ENCODE measurements at places on chromosomes 12 and 14.
A peak's percentile ranks its signal among the peaks of the same experiment; 100 is the strongest.

GRCh38 chr12:49874142-49874897 lies 29.4 kb downstream of the FAIM2 start:
- no peak for DNase-seq

DNA sequence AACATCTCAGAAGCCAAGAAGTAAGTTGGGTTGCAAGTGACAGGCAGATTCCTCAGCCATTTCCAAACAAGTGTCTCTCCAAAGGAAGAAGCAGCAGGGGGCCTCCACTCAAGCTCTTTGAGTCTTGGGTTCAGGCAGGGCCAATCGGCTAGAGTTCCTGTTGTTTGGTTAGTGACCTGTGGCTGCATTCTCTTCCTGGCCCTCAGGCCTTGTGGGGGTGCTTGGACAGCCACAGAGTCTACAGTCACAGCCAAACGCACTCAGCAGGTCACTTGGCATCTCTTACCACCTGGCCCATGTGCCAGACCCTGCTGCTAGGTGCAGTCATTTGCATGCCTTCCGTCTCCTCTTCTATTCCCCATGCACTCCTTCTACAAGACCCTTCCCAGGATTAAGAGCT lies 353.9 kb downstream of the GRIN2B start:
- no peak for DNase-seq

- DNase-seq, result no peak
These were observed 68.0 kb downstream of the PDE3A start for GRCh38 chr12:20436316-20436715.

DNA sequence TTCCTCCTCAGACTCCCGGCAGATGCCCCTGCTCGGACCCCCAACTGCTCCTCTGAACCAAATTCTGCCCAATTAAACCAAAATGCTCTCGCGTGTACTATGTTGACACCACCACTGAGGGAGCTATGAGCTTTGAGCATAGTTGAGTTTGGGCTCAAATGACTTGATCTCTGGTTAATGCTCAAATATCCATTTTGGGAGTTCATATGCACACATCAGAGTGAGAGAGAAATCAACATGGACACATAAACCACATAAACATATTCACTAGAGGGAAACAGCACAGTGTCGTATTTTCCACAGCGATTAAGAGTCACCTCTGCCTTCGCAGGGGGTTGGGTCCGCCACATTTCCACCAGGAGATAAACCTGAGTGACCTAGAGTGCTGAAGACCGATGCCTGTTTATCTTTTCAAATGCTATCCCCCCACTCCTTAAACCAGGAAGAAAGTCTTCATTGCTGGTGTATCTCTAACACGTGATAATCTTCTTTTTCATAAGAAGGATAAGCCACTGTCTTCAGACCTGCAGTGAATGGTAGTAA lies 59.4 kb upstream of the FOXN3 start:
- no peak for DNase-seq

GRCh38 chr14:91482263-91483013 lies 27.7 kb downstream of the PPP4R3A start:
- no peak for DNase-seq

GRCh38 chr14:75647640-75648039 lies 13.0 kb downstream of the ERG28 start:
- no peak for DNase-seq

GRCh38 chr12:25249931-25250738 lies 594 bp downstream of the KRAS start:
- DNase-seq, result no peak

GRCh38 chr12:31000751-31001150 lies 72.9 kb upstream of the DDX11 start:
- no peak for DNase-seq

- no peak for DNase-seq
These were observed 6.8 kb downstream of the ARL6IP4 start for GRCh38 chr12:122987086-122987951.

- peak; percentile 41 for DNase-seq
These were observed 63.6 kb upstream of the DLK1 start for GRCh38 chr14:100662879-100663760.

DNA sequence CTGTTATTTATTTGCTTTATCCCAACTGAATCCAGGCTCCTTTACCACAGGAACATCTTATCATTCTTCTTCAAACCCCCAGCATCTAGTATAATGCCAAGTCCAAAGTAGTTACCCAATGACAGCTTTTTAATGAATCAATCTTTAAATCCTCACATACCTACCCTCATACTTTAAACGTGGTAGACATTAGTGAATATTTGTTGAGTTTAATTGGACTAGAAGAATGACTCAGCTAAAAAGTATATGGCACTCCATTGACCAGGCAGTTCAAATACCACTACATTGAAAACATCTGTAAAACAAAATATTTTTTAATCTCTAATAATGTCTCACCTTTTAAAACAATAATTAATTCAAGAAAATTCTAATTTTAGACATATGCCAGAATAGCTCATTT lies 98.1 kb downstream of the ZFC3H1 start:
- DNase-seq, result no peak

DNA sequence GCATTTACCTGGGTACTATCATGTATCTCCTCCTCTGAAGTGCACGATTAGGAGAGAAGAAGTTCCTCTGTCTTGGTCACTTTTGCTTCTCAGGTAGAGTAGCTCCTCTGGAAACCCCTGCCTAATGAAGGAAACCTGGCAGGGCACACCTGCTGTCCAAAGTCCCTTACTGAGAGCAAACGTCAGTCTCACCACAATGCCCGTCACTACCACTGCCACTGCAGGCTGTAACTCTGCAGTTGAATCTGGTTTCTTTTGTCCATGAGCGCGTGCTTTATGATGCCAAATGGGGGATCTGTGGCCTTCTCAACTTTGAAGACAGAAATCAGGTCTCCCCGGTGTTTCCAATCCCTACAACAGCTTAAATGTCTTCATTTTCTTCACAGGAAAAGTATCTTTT lies 1068.6 kb downstream of the BCL11B start:
- DNase-seq, result no peak

DNA sequence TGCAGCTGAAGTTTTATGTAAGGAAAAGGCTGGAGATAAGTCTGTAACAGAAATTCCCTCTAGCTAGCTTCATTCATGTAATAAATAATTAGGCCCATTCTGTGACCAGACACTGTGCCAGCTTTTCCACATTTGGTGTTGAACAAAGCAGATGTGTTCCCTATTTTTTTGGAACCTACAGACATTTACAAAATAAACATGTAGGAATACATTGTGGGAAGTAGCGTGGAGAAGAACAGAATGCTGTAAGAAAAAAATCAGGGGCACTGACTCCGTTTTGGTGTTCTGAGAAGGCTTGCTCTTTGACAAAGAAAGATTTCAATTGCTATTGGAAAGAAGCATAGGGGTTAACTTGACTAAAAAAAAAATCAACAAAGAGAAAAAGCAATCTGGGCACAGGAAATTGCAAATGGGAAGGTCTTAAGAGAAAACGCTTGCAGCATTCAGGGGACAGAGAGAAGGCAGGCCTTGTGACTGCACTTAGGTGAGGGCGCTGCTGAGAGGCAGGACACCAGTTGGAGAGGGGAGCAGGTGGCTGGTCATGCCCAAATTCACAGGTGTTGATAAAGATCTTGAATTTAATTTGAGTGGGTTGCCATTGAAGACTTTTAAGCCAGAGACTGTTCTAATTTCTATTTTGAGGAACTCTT lies 4.0 kb downstream of the FAR2 start:
- DNase-seq, result no peak

GRCh38 chr12:108268397-108268796 lies 70.7 kb downstream of the CMKLR1 start:
- no peak for DNase-seq

- DNase-seq, result no peak
These were observed 565.8 kb upstream of the ATP2B1 start for GRCh38 chr12:90274407-90274806.

- DNase-seq, result no peak
These were observed 93.6 kb downstream of the PHETA1 start for GRCh38 chr12:111275308-111275707.

DNA sequence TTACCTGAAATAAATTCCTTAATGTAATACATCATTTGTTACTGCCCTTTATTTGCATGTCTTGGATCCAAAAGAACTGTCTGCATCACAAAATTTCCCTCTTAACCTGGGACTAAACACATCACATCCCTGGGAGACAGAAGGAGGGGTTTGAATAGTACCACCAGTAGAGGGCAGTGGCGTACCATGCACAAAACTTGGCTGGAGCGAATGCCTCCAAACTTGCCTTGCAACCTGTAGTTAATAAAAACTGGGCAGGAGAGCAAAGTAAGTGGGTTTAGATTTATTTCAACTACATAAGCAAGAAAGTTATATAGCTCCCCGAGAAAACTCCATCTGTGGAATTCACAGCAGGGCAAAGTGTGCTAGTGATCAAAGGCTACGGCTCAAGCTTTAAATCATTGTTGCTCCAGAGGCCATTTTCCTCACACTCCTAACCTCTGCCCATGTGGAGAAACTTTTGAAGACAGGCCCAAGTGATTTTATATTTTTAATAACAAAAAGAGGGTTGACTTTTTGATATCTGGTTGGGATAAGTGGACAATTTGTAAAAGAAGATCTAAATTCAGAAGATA lies 1176.7 kb upstream of the SEL1L start:
- no peak for DNase-seq

GRCh38 chr12:91126516-91126915 lies 15.2 kb upstream of the LUM start:
- DNase-seq, result no peak

DNA sequence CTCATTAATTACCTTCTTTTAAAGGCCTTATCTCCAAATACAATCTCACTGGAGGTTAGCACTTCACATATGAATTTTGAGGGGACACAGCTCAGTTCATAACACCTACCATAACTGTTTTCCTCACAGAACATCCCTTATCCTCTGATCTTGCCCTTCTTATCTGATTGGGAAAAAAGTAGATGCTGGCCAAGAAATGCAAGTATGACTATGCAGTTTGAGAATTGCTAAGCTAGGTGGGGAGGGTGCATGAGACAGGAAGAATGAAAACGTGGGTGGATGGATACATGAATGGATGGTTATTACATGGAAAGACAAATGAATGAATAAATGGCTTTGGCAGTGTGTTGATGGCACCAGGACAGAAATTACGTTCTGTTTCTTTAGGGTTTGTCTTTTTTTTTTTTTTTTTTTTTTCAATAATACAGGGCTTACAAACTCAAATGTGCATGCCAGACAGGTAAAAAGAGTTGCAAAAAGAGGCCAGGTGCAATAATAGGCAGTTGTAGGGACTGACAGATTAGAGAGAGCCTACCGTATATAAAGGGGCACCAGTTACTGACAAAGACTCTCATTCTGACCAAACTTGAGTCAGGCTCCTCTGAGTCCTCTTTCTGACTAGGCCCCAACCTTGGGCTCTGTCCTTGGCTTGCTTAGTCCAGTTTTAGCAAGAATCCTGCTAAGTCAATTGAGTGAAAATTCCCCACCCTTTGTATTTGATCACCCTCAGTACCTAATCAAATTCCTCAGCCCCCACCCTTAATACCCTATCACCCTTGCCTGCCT lies 304.9 kb downstream of the ZFP36L1 start:
- DNase-seq, result no peak

GRCh38 chr14:104194016-104194415 lies 55.6 kb downstream of the KIF26A start:
- no peak for DNase-seq

GRCh38 chr12:120362516-120363273 lies 6.3 kb downstream of the MSI1 start:
- no peak for DNase-seq

- no peak for DNase-seq
These were observed 614.8 kb downstream of the DIO2 start for GRCh38 chr14:79596551-79596950.

GRCh38 chr12:89706986-89707702 lies 1.5 kb downstream of the ATP2B1 start:
- DNase-seq, result no peak

DNA sequence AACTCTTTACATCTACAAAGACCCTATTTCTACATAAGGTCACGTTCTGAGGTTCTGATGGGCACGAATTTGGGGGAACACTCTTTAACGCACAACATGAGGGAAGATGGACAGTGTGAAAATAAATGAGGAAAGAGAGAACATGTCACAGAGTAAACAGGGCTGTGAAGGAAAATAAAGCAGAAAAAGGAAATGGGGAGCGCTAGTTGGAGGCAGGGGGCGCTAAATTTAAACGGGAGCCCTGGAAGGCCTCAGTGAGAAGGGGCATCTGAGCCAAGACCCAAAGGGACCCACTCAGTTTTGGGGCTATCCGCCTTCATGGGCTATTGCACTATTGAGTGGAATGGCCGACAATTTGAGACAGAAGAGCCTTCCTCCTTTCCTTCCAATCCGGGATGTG lies 50.5 kb downstream of the PLXNC1 start:
- DNase-seq, result no peak

DNA sequence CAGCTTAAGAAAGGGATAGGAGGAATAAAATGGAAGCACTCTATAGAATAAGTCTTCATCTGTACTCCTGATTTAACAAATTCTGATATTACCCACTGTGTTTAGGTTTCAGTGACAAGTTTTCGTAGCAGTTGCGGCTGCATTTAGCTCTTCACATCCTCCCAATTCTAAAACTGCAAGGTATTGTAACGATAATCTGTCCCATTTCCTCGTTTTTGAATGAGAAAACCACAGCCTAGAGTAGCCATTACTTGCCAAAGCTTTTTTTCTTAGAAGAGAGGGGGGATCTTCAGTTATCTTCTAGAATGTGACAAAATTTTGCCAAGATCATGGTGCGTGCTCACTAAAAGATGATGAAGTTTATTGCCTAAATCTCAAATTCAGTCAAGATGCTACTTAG lies 155.8 kb downstream of the PDE3A start:
- DNase-seq, result no peak

DNA sequence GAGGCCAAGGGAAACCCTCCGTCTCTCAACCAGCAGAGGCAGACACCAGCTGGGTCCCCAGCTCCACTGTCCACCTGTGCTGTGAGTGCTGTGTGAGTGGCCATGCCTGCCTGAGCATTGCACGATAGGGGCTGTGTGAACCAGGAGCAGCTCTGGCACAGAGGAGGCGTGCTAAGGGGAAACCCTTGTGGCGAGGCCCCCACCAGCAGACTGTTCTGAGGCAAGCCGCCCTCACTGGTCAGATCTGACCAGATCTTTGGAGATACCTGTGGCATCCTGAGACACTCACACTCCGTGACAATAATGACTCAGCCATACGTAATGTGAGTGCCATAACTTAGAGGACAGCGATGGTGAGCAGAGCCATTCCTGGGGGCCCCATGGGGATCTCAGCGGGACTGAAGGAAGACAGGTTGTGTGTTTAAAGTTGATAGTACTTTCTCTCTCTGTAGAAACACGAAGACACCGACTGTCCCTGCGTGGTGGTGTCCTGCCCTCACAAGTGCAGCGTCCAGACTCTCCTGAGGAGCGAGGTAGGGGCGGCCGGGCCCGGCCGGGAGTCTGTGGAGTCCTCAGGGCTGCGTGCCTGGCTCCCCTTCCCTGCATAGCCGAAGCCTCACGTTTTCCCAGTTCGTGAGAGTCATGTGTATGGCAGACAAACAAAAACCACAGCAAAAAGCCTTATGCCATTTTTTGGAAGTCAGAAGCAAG lies 36.6 kb upstream of the AMN start:
- no peak for DNase-seq

GRCh38 chr12:103680591-103681141 lies 93.6 kb downstream of the STAB2 start:
- no peak for DNase-seq

Data from stimulated activated CD8-positive, alpha-beta memory T cell treated with anti-CD3 and anti-CD28 coated beads, Interleukin-15, amount 100 ng/mL, for 1 hour (primary cell).